ENCODE measurements at places on chromosomes 7 and 10.
A peak's percentile ranks its signal among the peaks of the same experiment; 100 is the strongest.

DNA sequence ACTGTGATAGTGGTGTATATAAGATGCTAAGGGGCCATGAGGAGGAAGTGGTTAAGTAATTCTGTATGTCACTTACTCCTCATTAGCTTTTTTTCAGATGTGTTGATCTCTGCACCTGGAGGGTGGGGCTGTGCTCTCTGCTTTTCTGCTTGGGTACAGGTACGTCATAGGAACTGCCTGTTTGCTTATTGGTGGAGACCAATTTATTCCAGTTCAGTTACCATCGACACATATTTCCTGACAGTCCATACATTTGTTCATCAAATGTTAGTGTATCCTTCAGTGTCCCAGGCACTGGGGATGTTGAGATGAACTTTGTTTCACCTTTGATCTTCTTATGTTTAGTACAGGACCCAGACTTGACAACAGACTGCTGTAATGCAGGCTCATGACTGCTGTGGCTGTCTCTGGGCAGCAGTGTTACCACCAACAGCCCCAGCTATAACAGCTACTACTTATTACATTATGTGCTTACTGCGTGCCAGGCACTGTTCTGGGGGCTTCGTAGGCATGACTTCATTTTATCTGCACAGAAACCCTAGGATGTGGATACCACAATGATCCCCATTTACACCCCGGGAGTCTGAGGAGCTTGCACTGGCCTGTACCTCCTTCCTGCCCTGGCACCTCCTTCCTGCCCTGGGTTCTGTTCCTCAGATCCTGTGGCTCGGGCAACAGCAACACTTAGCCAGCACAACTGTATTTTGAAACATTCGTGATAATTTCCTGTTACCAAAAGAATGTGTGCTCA is 87.4 kb downstream of the BUB3 start:
- DNase-seq = no peak

- DNase-seq = no peak
Measured at GRCh38 chr7:130884437-130885417, 150.7 kb upstream of the KLF14 start.

- DNase-seq = peak; percentile 50
Measured at GRCh38 chr10:97791824-97792721, 20.3 kb upstream of the SFRP5 start.

DNA sequence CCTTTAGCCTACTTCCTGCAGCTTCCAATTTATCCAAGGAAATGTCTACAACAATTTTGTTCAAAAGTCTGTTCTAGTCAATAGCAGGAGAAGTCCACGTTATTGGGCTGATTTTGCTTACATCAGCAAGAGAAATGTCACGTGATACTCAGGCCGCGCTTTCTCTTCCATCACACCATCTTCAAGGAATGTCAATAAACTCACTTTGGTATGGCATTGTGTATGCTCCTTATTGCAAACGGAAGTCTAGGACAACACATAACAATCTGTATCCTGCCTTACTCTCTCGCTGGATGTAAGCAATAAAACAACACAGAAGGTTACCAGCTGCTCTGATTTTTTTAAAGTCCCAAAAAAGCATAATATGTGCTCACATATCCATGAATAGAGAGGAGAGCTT is 17.1 kb upstream of the STK17A start:
- no peak for DNase-seq

- no peak for DNase-seq
Measured at GRCh38 chr7:122492007-122492406, 187.5 kb upstream of the FEZF1 start.

DNA sequence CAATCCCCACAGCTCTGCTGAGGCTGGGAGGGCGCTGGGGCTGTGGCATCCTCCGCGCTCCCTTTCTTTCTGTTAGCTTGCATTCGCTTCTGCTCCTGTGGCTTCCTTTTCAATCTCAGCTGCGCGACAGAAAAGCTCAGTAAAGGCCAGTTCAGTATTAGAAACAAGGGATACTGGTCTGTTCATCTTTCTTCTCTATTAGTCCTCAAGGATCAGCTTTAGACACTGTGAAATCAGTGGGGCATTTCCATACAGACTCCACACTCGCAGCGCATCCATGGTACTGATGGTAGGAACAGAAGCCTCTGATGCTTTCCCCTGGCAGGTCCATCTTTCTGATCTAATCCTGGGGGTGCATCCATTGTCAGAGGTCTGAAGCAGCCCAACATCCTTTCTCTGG is 163.7 kb downstream of the LYZL1 start:
- no peak for DNase-seq

GRCh38 chr7:106031300-106032035 is 68.4 kb downstream of the CDHR3 start:
- DNase-seq = no peak

GRCh38 chr7:130878785-130879184 is 144.8 kb upstream of the KLF14 start:
- no peak for DNase-seq

DNA sequence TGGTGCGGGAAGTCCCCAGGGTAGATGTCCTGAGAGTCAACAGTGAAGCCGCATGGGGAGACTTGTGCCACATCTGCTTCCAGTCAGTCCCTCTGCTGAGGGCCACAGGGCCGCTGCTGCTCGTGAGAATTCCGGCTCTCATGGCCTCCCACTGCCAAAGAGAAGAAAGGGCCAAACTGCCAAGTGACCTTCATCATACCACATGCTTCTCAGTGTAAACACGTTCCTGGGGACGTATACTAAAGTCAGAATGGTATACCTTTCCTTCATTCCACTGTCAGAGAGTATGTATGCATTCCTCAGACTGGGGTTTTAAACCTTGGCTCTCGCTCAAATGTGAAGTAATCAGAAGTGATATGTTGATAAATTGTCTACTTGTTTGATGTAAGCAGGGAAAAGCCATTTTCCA is 52.8 kb upstream of the SEC61G start:
- no peak for DNase-seq

- no peak for DNase-seq
Measured at GRCh38 chr10:100327007-100327717, 2.9 kb downstream of the PKD2L1 start.

DNA sequence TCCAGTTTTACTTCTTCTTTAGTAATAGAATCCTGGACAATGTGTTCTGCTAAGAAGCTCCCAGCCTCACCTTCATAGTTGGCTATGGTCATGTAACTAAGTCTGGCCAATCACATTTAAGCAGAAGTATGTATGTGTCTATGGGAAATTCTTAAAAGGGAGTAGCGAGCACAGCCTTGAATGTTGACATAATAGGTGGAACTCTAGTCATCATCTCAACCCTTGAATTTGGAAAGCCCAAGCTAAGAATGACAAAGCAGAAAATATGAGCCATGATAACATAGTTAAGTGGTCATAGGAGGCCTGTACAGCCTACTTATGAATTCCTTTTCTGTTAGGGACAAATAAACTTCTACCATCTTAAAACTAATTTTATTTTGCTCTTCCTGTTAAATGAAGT is 134.1 kb downstream of the MAGI2 start:
- no peak for DNase-seq

DNA sequence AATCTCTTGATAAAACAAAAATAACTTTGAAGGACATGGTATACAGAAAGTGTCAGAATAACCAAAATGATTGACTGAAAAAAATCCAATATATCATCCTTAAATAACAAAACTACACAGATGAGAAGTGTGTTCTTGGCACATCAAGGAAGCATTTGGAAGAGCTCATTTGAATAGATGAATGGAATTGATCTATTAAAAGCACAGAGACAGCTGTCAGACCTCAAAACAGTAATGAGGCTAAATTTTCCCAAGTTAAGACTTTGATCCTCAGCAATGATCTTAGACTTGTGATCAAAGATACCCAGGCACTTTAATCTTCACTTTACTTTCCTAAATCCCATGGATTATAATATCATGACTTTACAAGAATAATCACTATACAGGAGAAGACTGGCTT is 395.4 kb upstream of the NFE2L3 start:
- no peak for DNase-seq

- no peak for DNase-seq
Measured at GRCh38 chr7:53398566-53398965, 363.1 kb downstream of the POM121L12 start.

GRCh38 chr7:11203683-11204082 is 230.0 kb downstream of the PHF14 start:
- no peak for DNase-seq

GRCh38 chr7:134174795-134175261 is 47.7 kb downstream of the LRGUK start:
- no peak for DNase-seq

DNA sequence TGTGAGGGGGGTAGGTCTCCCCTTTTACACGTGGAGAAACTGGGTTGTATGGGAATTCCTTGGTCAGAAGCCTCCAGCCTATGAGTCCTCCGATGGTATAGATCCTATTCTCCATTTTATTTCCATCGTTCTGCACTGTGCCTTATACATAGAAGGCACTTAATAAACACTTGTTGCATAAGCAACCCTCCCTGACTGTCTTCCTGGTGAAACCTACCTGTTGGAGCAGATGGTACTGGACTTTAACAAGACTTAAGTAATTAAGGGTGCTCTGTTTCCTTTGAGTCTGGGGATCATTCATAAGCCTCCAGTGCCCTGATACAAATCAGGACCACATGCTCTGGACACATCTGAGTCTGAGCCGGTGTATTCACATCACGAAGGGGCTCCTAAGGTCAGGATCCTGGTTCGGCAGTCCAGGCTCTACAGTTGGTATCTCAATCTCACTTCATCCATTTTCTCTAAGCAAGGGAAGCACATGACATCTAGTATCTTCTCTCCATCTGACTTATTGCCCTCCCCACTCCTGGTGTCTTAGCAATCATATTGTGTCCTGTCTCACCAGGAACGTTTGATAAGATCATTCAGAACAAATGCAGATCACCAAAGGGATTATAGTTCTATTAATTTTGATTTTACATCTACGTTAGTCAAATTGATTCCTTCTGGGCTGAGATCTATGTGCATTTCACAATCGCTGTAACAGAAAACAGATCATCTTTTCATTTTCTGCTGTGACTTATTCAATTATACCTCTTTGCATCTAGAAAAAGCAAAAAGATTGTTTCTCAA is 22.8 kb upstream of the EZH2 start:
- no peak for DNase-seq

DNA sequence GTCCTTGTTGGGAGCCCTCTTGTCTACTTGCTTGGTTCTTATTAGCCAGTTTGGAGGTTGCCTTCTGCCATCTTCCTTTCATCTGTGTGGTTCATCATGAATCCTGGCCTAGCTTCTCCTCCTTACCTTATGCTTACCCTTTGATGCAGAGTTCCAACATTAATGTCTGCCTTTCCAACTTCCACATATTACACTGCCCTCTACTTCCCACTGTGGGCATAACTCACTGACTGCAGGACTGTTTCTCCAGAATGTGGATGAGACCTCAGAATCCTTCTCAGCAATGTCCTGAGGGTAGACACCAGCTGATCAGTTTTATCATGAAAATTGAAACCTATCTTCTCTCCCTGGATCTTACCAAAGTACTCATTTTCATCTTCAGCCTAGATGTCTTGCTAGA is 491.0 kb downstream of the LRMDA start:
- no peak for DNase-seq

GRCh38 chr7:155972651-155973390 is 160.6 kb upstream of the SHH start:
- no peak for DNase-seq

- DNase-seq = no peak
Measured at GRCh38 chr10:19946245-19946644, 130.0 kb downstream of the PLXDC2 start.

DNA sequence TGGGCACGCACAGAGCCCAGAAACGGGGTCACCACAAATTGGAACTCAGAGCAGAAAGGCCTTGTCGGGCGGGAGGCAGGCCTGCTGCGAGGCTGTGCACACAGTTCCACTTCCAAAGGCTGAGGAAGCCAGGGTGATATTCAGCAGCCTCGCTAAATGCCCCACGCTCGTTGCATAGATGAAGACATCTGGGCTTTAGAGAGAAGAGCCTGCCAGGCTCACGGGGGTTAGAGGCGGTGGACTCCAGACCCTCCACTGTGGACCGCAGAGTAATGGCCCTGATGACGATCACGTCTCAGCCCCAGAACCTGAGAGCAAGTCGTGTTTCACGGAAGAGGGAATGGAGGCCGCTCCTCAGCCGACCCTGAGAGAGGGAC is 104.2 kb downstream of the DNAJB6 start:
- DNase-seq = no peak

GRCh38 chr10:17025444-17026295 is 103.9 kb downstream of the CUBN start:
- peak; percentile 36 for DNase-seq

- DNase-seq = peak; percentile 81
Measured at GRCh38 chr10:6580279-6581029, 378 bp upstream of the PRKCQ start.

DNA sequence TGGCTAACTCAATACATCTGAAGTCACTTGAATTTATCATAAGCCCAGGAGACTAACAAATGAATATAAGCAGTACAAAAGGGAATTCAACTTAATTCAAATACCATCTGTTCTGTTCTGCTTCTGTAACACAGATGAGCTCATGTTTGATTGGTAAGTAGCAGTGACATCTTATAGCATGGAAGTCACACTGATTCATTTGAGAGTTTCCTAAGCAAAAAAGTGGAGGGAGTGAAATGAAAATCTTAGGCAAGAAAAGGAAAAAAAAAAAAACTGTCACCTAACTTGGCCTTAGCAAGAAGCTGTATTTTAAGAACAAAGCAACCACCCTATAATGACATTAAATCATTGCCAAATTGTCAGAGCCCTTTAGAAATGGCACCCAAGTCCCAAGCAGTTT is 49.5 kb downstream of the SMURF1 start:
- DNase-seq = no peak

DNA sequence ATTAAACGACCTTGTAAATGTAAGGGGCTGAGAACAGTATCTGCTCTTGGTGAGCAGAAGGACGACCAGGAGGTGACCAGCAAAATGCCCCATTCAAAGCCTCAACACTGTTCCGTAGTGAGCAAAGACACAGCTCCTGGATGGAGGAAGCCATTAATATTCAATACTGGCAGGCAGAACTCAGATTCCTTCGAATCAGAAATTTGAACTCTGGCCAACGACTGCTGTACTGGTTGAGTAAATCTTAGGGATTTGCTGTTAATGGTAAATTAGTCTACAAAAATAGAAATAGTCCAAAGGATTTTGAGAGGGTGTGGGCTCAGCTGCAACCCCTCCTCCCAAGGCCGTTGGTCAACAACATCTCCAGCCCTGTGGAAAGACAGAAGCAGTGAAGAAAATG is 130.5 kb upstream of the PFKP start:
- no peak for DNase-seq

DNA sequence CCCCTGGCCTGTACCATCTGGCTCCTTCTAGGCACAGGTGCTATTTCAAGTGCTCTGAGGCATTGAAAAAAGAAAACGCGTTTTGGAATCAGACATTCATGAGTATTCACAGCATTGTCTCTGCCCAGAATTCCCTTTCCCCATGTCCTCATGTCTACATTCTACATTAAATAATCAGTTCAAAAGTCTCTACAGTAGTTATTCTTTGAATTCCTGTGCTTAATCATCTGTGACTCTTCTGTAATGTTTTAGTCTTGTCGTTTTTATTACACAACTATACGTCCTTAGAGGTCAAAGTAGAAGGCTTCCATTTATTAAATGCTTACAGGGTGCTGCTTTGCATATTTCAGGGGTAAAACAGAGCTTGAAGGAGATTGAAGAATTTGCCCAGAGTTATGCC is 95.7 kb downstream of the BICC1 start:
- DNase-seq = no peak

- DNase-seq = no peak
Measured at GRCh38 chr7:94823947-94824346, 83.4 kb upstream of the PPP1R9A start.
